Right renal cortex interstitium (tissue), 3 donors: ENCODE measurements at places on chromosomes 2 and 18. TPM values are rescaled to one million over a fixed set of nuclear protein-coding genes. Genes with fewer than 3 reads are reported as not detected.

CPO gene
- 1.2 TPM for polyA plus RNA-seq

POTEJ gene
- polyA plus RNA-seq = 0.06 TPM

CYP26B1 gene
- polyA plus RNA-seq = 16.8 TPM

SLC39A6 gene
- 84.6 TPM for polyA plus RNA-seq

ADCYAP1 gene
- polyA plus RNA-seq = 0.14 TPM

GREB1L gene
- 2.3 TPM for polyA plus RNA-seq

STAMBP gene
- polyA plus RNA-seq = 64.2 TPM

PLB1 gene
- polyA plus RNA-seq = 1.7 TPM

FSIP2 gene
- polyA plus RNA-seq = 3.5 TPM

SP5 gene
- polyA plus RNA-seq = 0.28 TPM

ZC3H15 gene
- polyA plus RNA-seq = 117 TPM

GNLY gene
- not detected for polyA plus RNA-seq

UGT1A3 gene
- not detected for polyA plus RNA-seq

SNORC gene
- 0.85 TPM for polyA plus RNA-seq

KCNJ13 gene
- 4.1 TPM for polyA plus RNA-seq

CHMP1B gene
- polyA plus RNA-seq = 48.7 TPM

AQP4 gene
- polyA plus RNA-seq = 0.53 TPM

MERTK gene
- 24.5 TPM for polyA plus RNA-seq

TXNDC2 gene
- polyA plus RNA-seq = not detected

FOXD4L1 gene
- polyA plus RNA-seq = 0.17 TPM

RAB6C gene
- 0.64 TPM for polyA plus RNA-seq

ARHGAP15 gene
- polyA plus RNA-seq = 7.2 TPM
